Right ventricle myocardium inferior (tissue), 1 donor: ENCODE measurements at places on chromosomes 2 and 18.
A peak's percentile ranks its signal among the peaks of the same experiment; 100 is the strongest.

DNA sequence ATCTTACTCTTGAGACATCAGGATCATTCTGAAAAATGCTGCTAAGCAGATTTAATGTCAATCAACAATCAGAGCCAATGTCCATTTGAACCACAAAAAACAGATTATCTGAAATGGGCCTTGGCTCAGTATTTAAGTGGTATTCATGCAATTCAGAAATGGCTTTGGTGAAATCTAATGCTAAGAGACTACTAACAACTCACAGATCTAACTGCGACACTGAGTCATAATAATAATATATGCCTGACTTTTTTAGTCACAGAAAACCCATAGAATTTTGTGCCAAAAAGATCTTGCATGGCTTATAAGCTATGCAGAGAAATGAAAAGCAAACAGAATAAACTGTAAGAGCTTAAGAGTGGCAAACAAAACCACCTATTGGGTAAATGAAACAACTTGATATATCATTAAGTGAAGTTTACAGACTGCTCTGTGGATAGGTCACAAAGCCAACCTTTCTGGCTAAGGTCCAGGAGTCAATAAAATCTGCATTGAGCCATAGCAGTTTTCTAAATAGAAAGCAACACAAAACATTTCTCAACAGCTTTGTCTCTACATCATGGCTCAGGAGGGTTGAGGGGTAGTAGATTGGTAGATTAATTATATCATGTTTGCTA, 234.3 kb downstream of the LRATD1 start:
- no peak for DNase-seq

DNA sequence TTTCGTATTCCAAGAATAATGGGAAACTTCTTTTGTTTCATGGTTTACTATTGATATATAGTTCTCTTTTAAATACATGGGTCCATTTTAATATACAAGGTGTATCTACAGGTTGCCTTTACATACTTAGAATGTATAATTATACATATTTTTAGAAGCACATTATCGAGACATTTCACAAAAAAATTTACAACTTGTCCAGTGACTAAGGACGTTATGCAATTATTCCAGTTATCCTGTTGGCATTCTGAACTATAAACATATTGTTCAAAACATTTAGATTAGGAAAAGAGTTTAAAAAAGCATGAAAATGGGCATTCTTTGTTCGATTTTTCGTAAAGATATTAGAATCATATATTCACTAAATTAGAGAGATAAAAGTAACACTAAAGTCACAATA, 344.6 kb upstream of the TMEFF2 start:
- no peak for DNase-seq

DNA sequence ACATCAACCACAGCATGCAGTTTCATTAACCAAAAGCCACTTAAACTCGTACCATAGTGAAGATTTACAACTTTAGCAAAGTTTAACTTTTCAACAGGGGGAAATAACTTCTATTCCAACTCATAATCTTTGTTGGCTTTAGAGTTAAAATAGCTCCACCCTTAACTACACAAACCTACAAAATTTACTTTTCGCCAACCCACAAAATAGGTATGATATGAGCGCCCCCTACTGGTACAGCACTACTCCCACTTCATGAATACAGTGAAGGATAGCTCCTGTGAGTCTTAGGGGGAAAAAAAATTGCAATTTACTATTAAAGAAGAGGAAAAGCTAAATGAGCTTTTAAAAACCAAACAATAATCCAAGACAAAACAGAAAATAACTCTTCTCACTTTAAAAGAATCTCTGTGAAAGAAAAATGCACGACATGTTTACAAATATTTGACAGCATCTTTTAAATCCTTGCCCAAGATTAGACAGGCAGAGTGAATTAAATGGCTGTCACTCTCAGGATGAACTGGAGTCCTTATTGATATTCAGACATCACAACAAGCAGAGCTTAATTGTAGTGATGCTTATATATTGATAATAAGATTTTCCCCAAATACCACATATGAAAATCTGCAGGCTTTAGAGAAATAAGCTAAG, 32.2 kb downstream of the TMEFF2 start:
- DNase-seq, result no peak

GRCh38 chr2:218001629-218002028, 1.2 kb downstream of the TNS1 start:
- DNase-seq, result peak; percentile 55

- DNase-seq, result no peak
These were observed 682 bp upstream of the SCLY start for GRCh38 chr2:238060096-238060541.

DNA sequence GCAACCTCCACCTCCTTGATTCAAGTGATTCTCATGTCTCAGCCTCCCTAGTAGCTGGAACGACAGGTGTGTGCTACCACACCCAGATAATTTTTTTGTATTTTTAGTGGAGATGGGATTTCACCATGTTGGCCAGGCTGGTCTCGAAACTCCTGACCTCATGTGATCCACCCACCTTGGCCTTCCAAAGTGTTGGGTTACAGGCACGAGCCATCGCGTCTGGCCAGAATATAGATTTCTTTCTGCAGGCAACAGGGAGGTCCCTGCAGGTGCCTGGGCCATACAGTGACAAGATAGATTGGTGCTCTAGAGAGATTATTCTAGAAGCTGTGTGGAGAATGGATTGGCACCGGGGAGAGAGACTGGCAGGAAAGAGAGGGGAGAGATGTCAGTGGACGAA, 13.3 kb downstream of the PLCD4 start:
- DNase-seq, result no peak

- no peak for DNase-seq
These were observed 236.9 kb downstream of the BCL11A start for GRCh38 chr2:60316381-60317033.

DNA sequence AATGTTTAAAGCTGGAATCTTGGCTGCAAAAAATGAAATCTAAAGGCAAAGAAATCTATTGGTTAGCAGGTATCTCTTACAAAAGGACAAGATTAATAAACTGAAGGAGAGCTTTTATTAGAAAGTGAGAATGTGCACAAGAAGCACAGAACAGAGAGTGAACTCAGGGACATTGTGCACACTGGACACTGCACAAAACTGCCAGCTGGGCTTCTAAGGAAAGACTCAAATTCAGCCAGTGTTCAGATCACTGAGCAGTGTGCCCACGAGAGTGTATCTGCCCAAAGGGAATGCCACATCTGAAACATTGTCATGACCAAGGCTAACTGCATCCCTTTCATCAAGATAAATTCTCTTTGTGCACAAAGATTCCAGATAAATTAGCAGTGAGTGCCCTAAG, 129.7 kb upstream of the KCNH7 start:
- DNase-seq, result no peak

DNA sequence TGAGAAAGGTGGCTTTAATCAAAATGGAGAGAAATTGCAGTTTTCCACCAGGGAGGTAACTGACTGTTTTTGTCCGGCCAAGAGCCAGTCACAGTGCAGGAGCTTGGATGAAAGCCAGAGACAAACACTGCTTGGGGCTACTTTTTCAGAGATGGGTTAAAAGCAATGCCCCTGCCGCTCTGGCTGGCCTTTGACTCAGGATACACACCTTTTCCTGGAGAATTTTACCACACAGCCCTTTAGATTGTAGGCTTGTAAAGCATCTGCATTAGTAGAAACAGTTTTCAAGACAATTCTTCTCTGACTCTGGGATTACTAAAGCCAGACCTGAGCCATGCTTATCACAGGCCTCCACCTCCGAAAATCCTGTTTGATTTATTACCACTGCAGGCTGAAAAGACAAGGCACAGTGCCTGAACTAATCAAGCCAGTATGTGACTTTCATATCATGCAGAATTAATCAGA, 79.7 kb downstream of the CCBE1 start:
- no peak for DNase-seq

- DNase-seq, result peak; percentile 79
These were observed 1.6 kb downstream of the SMAD7 start for GRCh38 chr18:48949050-48949605.
